Trophoblast cell (in vitro differentiated cells and primary cell): ENCODE measurements at places on chromosomes 3 and 15.

- no peak for DNase-seq
- H3K4me3 ChIP-seq = no peak overlapping the region
- H3K4me1 ChIP-seq = no peaks in the 10 kb centered on the region
Measured at GRCh38 chr3:55823001-55823400, 335.9 kb upstream of the WNT5A start.

GRCh38 chr3:135143474-135143873, 348.4 kb downstream of the EPHB1 start:
- no peak overlapping the region for H3K4me3 ChIP-seq
- DNase-seq = no peak
- H3K36me3 ChIP-seq = no peaks in the 10 kb centered on the region
- no peaks in the 10 kb centered on the region for H3K27me3 ChIP-seq
- no peaks in the 10 kb centered on the region for H3K4me1 ChIP-seq

GRCh38 chr3:8857720-8858367, 88.4 kb upstream of the OXTR start:
- H3K27ac ChIP-seq = no peak overlapping the region
- no peak overlapping the region for H3K4me3 ChIP-seq
- no peak for DNase-seq

- H3K27ac ChIP-seq = no peak overlapping the region
- no peaks in the 10 kb centered on the region for H3K4me1 ChIP-seq
- DNase-seq = peak; percentile 48
- peaks cover 3% of the 10 kb centered on the region for H3K36me3 ChIP-seq
Measured at GRCh38 chr3:195372220-195372619, 70.6 kb downstream of the ACAP2 start.

DNA sequence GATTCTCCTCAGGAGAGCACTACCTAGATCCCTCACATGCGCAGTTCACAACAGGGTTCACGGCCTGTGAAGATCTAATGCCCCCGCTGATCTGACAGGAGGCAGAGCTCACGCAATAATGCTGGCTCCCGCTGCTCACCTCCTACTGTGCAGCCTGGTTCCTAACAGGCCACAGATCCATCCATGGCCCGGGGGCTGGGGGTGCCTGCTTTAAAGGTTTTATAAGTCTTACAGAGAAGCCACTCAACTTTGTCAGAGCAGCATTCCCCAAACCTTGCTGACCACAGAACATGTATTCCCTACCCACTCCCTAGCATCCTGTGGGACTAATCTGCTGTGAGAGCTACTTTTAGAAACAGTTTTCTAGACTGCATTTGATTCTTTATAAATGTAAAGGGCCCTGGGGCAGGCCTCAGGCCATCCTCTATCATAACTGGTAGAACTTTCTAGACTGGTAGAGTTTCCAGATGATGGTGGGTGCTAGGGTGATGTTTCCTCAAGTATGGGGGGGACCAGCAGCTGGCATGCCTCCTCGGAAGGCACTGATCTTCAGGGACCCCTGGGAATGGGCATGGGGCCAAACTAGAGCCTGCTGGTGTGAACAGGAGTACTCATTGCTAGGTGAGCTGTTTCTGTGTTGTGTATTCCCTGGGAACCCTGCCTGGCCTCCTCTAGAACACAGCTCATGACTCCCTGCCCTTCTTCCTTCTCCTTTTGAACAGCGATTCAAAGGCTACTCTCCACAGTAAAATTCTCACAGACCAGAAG, 25.7 kb upstream of the RAD18 start:
- H3K36me3 ChIP-seq = no peaks in the 10 kb centered on the region
- no peaks in the 10 kb centered on the region for H3K27me3 ChIP-seq

DNA sequence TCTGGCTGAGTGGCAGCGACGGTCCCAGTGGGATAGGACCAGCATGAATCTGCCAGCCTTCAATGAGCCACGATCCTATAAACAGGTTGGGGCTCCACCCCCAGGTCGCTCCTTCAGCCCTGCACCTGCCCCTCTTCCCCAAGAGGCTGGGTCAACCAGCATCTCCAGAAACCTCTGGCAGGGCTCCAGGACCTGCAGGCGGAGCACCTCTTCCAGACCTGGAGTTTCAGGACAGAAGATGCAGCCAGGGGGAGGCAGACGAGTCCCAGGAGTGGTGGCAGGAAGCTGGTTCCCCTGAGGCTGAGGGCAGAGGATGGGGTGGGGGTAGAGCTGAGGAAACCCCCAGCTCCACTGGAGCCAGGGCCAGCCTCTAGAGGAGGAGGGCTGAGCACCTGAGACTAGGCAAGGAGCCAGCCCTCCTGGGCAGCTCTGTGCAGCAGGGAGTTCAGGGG, at the start of gene PLA2G4D:
TSS of gene PLA2G4D (minus strand) at position 51 of the 452 bp plus-strand sequence. CDS start 103 bp downstream, outside the sequence.
- H3K27me3 ChIP-seq = peaks cover 2% of the 10 kb centered on the region
- H3K27ac ChIP-seq = no peak within 1 kb of the TSS
- DNase-seq = no peak
- H3K4me1 ChIP-seq = peaks cover 10% of the 10 kb centered on the region
- H3K4me3 ChIP-seq = no peak within 1 kb of the TSS
- H3K36me3 ChIP-seq = no peaks in the 10 kb centered on the region

DNA sequence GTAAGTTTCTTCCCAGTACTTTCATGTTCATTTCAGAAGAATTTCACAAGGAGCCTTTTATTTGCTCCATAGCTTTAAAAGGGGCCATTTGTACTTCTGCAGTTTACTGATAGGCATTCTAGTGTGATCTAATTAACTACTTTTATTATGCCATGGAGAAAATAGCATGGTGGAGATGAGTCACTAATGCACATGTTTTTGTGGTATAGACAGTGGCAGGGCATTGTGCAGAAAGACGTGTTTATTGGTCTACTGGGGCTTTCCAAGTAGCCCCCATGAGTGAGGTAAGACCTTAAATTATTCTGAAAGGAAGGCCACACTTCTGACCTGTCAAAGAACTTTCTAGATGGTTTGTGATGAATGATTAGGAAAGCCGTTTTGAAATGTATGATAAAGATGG, 810.0 kb upstream of the NR2F2 start:
- H3K4me1 ChIP-seq = no peaks in the 10 kb centered on the region
- H3K36me3 ChIP-seq = no peaks in the 10 kb centered on the region
- DNase-seq = no peak
- H3K27me3 ChIP-seq = no peaks in the 10 kb centered on the region
- no peak overlapping the region for H3K4me3 ChIP-seq
- H3K27ac ChIP-seq = no peak overlapping the region

DNA sequence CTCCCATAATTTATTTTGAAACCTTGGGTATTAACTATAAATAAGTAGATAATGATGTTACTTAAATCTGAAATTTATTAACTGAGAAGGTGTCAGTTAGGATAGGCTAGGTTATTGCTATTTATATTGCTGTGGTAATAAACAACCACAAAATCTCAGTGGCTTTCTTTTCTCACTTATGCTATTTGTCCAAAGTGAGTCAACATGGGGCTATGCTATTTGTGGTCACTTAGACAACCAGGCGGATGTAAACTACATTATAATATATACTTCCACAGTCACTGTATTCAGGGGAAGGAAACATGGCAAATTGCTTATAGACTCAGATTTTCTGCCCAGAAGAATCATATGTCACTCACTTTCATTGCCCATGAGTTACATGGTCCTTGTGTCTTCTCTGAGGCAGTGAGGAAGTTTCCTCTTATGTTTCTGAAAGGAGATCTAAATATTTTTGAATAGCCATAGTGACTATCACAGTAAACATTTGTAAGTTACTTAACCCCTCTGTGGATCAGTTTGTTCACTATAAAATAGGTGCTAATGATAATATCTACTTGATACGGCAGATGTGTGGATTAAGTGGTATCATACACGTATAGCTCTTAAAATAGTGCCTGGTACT, 19.8 kb downstream of the HMG20A start:
- H3K36me3 ChIP-seq = no peaks in the 10 kb centered on the region
- H3K4me3 ChIP-seq = no peak overlapping the region
- DNase-seq = no peak
- no peaks in the 10 kb centered on the region for H3K27me3 ChIP-seq
- no peaks in the 10 kb centered on the region for H3K4me1 ChIP-seq

DNA sequence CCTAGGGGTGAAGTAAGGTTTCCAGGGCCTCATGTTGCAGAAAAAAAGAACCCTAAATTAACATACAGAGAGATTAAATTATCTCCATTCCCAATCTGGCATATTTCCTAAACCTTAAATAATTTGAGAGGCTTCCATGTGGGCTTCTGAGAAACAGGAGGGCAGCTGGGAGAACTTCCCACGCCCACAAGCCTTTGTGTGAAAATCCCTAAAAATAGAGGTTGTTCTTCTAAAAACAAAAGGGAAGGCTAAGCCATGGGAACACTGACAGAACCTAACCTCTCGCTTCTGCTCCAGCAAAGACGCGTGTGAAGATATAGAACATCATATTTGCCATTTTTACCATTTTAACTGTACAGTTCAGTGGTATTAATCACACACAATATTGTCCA, 812 bp upstream of the SLC12A8 start:
- no peaks in the 10 kb centered on the region for H3K36me3 ChIP-seq
- no peak overlapping the region for H3K27ac ChIP-seq
- H3K27me3 ChIP-seq = no peaks in the 10 kb centered on the region
- H3K4me1 ChIP-seq = peaks cover 19% of the 10 kb centered on the region
- DNase-seq = peak; percentile 25

GRCh38 chr3:150744041-150744918, 18.7 kb downstream of the SIAH2 start:
- H3K27ac ChIP-seq = peak overlapping the region; percentile 8
- no peak overlapping the region for H3K4me3 ChIP-seq
- DNase-seq = no peak
- H3K36me3 ChIP-seq = peaks cover 15% of the 10 kb centered on the region

DNA sequence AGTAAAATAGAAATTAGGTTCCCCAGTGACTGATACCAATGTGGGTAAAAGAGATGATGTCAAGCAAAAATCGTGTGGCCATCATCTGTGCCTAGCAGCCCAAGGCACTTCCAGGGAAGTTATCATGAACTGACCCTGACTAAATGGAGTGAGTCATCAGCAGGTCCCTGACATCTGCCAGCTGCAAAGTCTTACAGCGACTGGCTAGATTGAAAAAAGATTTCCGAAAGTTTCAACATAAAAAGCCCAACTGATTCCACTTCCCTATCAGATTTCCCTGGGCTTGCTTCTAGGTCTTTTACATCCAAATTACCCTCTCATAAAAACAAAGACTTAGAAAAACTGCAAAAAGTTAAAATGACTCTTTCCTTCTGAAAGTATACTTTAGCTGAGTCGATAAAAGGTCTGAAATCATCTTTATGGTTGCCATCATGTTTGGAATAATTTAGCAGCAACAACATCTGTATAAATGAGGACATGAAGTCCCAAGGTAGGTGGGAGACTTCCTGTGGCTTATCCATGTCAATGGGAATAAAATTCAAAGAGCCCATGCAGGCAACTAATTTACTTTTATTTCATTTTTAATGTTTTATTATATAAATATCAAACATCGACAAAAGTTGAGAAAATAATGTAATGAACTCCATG, 342.8 kb downstream of the ERC2 start:
- no peak overlapping the region for H3K27ac ChIP-seq
- no peak overlapping the region for H3K4me3 ChIP-seq
- no peaks in the 10 kb centered on the region for H3K27me3 ChIP-seq
- no peaks in the 10 kb centered on the region for H3K4me1 ChIP-seq
- peak; percentile 84 for DNase-seq

DNA sequence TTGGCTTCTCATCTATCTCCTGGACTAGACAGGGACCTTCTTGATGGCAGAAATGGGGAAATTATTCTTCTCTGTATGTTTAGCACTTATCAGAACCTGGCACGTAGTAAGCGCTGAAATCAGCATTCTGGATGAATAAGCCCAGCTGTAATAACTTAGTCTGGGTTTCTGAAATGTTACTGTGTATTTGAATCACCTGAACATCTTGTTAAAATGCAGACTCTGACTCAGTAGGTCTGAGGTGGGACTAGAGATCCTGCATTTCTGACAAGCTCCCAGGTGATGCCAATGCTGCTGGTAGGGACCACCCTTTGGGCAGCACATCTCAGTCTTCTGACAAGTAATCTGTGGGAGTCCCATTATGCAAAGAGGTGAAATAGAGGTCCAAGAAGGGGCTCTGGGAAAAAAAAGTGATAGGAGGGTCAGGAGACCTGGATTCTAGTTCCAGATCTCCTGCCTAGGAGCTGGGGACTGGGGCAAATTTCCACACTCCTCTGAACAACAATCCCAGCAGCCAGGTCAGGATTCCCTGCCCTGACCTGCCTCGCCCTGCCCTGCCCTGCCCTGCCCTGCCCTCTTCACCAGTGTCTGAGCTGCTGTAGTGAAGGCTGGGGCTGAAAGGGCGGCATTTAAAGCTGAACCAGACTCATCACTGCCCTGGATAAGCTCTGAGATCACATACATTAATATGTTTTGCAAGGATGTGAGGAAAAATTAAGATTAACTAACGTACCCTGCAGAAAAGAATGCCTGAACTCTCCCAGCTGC, 17.2 kb upstream of the SLC6A11 start:
- H3K4me1 ChIP-seq = peaks cover 3% of the 10 kb centered on the region
- no peak overlapping the region for H3K4me3 ChIP-seq
- no peak overlapping the region for H3K27ac ChIP-seq
- no peak for DNase-seq
